ENCODE measurements at places on chromosomes 7 and 10.
A peak's percentile ranks its signal among the peaks of the same experiment; 100 is the strongest.

- DNase-seq, result no peak
Measured at GRCh38 chr7:50637725-50638643, 72.8 kb upstream of the DDC start.

GRCh38 chr7:96658022-96658412 lies 51.6 kb downstream of the SEM1 start:
- DNase-seq, result no peak

GRCh38 chr10:113689574-113689973 lies 9.9 kb downstream of the CASP7 start:
- no peak for DNase-seq

- no peak for DNase-seq
Measured at GRCh38 chr10:71061472-71061871, 150.9 kb upstream of the UNC5B start.

DNA sequence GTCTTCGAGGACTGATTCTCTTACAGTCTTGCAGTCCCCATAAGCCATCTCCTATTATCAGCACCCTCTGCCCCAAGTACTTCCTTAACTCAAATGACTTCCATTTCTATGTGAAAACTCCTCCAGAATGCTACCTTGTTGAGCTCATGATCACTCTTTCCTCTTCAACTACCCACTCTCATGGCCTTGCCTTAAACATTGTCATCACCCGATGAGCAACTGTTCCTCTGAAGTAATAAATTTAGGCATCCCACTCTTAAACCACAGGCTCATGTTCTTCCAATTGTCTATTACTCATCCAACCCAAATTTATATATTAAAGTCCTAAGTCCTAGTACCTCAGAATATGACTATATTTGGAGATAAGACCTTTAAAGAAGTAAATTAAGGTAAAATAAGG lies 152.9 kb downstream of the C1GALT1 start:
- DNase-seq, result no peak

- DNase-seq, result no peak
Measured at GRCh38 chr10:70455213-70455630, 13.7 kb upstream of the NODAL start.

GRCh38 chr10:629186-629998 lies 60.1 kb downstream of the DIP2C start:
- DNase-seq, result no peak

DNA sequence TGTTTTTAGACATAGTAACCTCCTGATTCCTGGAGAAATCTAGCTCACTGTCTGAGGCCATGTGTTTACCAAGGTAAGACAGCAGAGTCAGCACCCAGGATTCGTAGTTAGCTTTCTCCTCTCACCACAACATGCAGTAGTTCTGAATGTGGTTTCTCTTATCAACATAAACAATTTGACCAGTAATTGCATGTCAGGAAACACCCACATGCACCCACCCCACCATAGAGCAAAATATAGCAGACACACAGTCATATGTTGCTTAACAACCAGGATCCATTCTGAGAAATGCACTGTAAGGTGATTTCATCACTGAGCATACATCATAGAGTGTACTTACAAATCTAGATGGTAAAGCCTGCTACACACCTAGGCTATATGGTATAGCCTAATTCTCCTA lies 1004.0 kb downstream of the ANKRD7 start:
- DNase-seq, result no peak

DNA sequence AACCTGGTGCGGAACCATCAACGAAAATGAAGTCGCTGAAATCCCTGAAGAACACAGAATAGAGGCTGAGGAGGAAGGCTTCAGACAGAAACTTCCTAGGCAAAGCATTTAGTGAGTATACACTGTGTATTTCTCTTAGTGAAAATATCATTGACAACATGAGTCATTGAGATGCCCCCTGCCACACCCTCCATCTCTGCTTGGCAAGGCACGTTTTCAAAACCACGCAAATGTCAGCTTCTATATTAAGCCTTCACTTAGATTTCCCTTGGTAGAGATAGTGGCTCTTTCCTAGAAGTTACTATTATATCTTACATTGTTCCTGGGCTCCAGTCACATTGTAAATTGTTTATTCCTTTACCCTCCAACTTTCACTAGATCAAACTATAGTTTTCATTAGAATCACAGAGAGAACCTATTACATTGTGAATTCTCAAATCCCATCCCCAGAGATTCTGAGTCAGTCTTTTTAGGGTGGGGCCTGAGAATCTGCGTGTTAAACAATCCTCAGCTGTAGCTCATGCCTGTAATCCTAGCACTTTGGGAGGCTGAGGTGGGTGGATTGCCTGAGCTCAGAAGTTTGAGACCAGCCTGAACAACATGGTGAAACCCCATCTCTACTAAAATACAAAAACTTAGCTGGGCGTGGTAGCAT lies 4.6 kb upstream of the SKAP2 start:
- DNase-seq, result no peak

DNA sequence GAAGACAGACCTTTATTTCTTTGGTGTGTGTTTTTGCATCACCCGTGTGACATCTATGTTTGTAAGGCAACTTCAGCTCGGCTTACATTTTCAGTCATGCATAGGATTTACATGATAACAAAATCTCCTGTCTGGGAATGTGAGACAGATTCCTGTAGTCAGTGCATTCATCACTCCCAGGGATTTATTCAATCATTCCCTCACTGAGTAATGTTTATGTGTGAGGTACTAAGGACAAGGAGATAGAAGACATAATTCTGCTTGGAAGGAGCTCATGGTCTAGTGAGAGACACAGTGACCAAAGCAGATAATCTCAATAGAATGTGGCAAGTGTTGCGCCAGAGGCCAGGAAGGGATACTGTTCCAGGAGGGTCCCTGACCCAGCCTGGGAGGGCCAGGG lies 35.2 kb upstream of the BMPER start:
- DNase-seq, result no peak

GRCh38 chr7:118259115-118259514 lies 34.6 kb downstream of the ANKRD7 start:
- DNase-seq, result no peak

GRCh38 chr10:52145636-52146035 lies 168.4 kb upstream of the DKK1 start:
- no peak for DNase-seq

DNA sequence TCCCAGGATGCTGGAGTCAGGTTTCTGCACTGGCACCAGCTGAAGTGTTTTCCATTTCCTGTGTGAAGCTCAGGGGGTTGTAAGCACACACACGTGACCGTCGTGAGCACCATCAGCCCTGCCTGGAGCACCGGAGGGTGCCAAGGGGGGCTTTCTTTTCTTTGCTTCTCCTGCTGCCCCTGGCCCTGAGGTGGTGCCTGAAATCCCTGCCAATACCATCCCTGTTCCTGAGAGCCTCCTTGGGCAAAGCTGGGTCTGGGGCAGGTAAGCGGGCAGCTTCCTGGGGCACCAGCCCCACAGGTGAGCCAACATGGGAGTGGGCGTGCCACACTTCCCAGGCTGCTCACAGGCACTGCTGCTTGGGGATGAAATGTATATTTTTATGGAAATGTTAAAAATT lies 593.6 kb downstream of the DNAJB6 start:
- no peak for DNase-seq

GRCh38 chr7:3272691-3273141 lies 28.3 kb upstream of the SDK1 start:
- DNase-seq, result no peak

DNA sequence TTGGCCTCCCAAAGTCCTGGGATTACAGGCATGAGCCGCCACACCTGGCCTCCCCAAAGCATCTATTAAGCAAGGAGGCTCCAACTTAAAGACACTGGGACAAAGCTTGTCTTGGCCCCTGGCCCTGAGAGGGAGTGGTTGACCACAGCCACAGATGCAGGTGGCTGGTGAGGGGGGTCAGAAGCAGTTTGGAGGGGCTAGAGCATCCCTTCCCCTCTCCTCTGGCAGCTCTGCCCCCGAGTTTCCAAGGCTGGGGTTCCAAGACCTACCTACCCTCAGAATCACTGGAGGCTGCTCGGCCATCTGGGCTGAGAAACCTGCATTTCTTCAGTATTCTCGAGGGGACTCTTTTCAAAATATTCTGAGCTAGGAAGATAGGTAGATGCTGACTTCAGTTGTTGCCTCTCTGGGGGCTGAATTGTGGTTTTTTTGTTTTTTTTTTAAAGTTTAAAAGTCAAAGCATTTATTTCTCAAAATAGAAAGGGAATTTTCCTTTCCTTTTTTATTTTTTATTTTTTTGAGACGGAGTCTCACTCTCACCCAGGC lies 32.6 kb downstream of the DDIT4 start:
- DNase-seq, result no peak

- no peak for DNase-seq
Measured at GRCh38 chr7:36526863-36527548, 137.3 kb downstream of the ANLN start.

DNA sequence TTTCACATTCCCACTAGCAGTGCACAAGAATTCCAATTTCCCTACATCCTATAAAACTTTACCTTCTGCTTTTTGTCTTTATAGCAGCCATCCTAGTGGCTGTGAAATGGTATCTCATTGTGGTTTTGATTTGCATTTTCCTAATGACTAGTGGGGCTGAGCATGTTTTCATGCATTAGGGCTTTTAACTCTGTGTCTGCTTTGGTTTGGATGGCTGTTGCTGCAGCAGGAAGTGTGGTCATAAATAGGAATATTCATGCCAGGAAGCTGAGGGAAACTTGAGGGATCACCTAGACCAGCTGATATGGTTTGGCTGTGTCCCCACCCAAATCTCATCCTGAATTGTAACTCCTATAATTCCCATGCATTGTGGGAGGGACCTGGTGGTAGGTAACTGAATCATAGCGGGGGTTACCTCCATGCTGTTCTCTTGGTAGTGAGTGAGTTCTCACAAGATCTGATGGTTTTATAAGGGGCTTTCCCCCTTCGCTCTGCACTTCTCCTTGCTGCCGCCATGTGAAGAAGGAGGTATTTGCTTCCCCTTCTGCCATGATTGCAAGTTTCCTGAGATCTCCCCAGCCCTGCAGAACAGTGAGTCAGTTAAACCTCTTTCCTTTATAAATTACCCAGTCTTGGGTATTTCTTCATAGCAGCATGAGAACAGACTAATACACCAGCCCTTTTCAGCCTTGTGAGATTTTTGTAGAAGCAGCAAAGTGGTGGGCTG lies 181.8 kb upstream of the PITRM1 start:
- no peak for DNase-seq

DNA sequence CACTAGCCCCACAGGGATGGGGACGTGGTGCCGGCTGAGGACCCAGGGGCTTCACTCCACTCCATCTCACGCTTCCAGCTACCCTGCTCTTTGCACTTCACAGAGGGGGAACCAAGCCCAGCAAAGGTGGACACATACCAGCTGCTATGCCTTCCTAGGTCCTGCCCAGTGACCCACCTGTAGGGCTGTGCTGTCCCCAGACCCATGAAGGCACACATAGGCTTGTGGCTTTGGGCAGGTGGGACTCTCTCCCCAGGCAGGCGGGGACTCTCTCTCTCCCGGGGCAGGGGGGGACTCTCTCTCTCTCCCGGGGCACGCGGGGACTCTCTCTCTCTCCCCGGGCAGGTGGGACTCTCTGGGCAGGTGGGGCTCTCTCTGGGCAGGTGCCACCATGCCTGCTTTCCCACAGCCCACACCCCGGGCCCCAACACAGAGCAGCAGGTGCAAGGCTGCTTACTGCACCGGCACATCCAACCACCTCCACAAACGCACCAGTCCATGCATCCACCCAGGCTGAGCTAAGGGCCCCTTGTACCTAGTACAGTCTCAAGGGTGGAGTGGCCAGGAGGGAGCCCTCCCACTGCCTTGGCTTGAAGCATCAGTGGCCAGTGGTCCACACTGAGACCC lies 13.8 kb upstream of the GPR146 start:
- no peak for DNase-seq

GRCh38 chr7:6246251-6246917 lies 26.0 kb downstream of the CYTH3 start:
- DNase-seq, result no peak

- DNase-seq, result no peak
Measured at GRCh38 chr7:99006739-99007424, 128.6 kb downstream of the TRRAP start.

- no peak for DNase-seq
Measured at GRCh38 chr7:25347360-25348066, 119.2 kb upstream of the NPVF start.

DNA sequence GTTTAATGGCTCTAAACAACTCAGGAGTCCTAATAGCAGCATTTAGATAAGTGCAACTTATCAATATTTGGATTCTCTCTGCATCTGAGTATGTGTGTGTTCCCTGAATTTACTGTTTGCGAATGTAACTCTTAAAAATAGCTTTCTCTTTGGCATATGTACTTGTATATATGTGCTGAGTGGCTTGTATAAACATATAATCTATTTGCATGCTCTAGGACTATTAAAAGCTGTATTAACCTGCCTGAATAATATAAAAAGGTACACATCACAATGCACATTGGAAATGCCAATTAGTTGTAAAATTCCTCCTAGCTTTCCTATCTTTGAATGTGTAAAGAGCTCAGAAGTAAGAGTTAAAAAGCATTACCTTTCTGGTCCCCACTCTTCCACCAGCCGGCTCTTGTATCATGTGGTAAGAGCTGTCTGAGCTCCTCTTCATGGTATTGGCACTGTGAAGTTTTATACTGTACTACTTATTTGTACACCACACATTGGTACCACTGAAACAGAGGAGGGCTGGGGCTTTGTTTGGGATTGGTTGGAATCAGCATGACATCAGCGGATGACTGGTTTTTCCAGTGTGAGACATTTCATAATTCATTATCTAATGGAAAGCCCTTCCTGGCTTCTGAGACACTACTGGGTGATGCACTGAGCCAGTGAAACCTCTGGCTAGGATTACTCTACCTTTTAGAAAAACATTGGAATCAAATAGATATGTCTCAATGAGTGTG lies at the start of gene INHBA:
INHBA (minus strand) TSS at position 456 of the 737 bp plus-strand sequence. CDS start 2,716 bp downstream, outside the sequence.
- no peak for DNase-seq

DNA sequence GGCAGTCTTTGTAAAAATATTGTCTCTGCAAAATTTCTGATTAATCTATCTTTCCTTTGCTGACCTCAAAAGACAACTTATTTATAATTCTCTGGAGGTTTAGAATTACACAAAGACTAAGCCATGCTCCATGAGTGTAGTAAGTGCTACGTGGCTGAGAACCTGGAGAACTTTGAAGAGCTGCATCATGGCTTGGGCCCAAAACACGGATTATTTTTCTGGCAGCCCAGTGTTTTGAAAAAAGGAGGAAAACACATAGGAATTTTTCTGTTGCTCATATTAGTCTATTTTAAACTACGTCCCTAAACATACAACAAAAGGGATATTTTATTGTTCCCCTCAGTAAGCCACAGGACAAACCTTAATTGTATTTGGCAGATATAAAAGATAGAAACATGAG lies 360.7 kb upstream of the MYO3A start:
- DNase-seq, result no peak

- DNase-seq, result no peak
Measured at GRCh38 chr7:99792967-99793366, 9.0 kb upstream of the CYP3A4 start.

DNA sequence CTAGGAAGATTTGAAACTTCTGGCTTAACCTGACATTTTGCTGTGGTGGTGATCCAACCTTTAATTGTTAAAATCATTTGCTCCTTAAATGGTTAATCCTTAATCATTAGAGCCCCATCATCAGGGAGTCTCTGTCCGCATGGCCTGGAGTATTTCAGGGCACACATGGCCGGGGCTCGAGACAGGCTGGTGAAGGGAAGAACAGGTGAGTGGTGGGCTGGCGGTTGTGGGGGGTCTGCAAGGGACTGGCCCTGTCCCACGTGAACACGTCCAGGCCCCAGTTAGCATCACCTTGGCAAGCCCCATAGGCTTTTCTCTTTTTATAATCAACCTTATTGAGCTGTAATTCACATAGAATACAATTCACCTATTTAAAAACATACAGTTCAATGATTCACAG lies 109.5 kb downstream of the DNAJB6 start:
- no peak for DNase-seq

- peak; percentile 10 for DNase-seq
Measured at GRCh38 chr10:97543025-97543546, 29.5 kb upstream of the ANKRD2 start.

Data from activated CD8-positive, alpha-beta memory T cell treated with anti-CD3 and anti-CD28 coated beads for 4 hours (primary cell).